CD8-positive, alpha-beta memory T cell (primary cell): ENCODE measurements at places on chromosomes 7 and 10. TPM values are rescaled to one million over a fixed set of nuclear protein-coding genes. Genes with fewer than 3 reads are reported as not detected.
A peak's percentile ranks its signal among the peaks of the same experiment; 100 is the strongest.

DNA sequence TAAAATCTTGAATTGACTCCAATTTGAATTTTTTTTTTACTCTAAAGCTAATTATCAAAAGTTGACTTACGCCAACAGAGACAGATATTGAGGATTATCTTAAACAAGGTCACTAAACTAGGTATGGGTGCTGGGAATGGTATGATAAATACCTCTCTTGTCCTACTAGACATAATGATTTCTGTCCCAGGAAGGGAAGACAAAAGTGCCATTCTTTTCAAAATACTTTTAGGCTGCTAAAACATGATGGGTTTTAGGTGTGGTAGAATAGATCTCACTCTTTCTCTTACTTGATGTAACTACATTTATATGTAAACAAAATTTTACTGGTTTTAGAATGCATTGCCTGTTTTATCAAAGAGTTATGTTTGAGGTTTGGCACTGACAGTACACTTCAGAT, 15.1 kb downstream of the TMEM60 start:
- H3K27ac ChIP-seq: no peak overlapping the region
- no peak for DNase-seq
- H3K36me3 ChIP-seq: peaks cover 6% of the 10 kb centered on the region
- H3K27me3 ChIP-seq: no peaks in the 10 kb centered on the region
- H3K4me1 ChIP-seq: no peaks in the 10 kb centered on the region

POLR1F gene
- polyA plus RNA-seq: 40.3 TPM

- DNase-seq: no peak
- H3K4me3 ChIP-seq: peak overlapping the region; percentile 47
- H3K27me3 ChIP-seq: no peaks in the 10 kb centered on the region
- H3K36me3 ChIP-seq: no peaks in the 10 kb centered on the region
- H3K4me1 ChIP-seq: peaks cover 21% of the 10 kb centered on the region
These were observed 495 bp upstream of the SDHAF3 start for GRCh38 chr7:97117035-97117371.

GRCh38 chr7:130903358-130903974, 169.5 kb upstream of the KLF14 start:
- peaks cover 12% of the 10 kb centered on the region for H3K36me3 ChIP-seq
- H3K27ac ChIP-seq: peak overlapping the region; percentile 12
- peaks cover 13% of the 10 kb centered on the region for H3K4me1 ChIP-seq
- H3K27me3 ChIP-seq: no peaks in the 10 kb centered on the region
- H3K4me3 ChIP-seq: no peak overlapping the region

GRCh38 chr10:26381986-26382385, 56.2 kb upstream of the APBB1IP start:
- no peak overlapping the region for H3K4me3 ChIP-seq
- H3K36me3 ChIP-seq: no peaks in the 10 kb centered on the region
- no peaks in the 10 kb centered on the region for H3K4me1 ChIP-seq
